ENCODE measurements at places on chromosomes 6 and 20.

GRCh38 chr6:38420207-38420606 is 219.5 kb downstream of the BTBD9 start:
- DNase-seq, result no peak

GRCh38 chr20:5592165-5592564 is 158.0 kb upstream of the SHLD1 start:
- DNase-seq, result no peak

DNA sequence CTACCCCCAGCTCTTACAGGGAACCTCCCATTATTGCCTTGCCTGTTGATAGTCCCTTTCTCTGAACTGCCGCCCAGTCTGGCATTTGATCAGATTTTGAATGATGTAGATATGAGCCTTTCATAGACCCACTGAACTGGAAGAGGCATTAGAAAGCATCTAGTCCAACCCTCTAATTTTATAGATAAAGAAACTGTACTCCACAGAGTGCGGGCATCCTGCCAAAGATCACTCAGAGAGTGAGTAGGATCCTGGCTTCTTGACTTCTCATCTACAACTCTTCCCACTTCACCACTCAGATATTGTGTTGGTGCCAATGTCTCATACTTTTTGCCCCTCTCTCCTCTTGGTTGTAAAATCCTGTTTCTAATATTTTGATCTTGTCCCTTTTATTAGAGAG is 179.2 kb upstream of the BMP2 start:
- no peak for DNase-seq

GRCh38 chr6:56378966-56379585 is 131.7 kb upstream of the COL21A1 start:
- no peak for DNase-seq

- no peak for DNase-seq
Measured at GRCh38 chr20:10474606-10475184, 39.6 kb downstream of the SLX4IP start.

- no peak for DNase-seq
Measured at GRCh38 chr6:47203266-47203937, 106.3 kb downstream of the TNFRSF21 start.

- no peak for DNase-seq
Measured at GRCh38 chr20:37803438-37804307, 99.3 kb upstream of the VSTM2L start.

- no peak for DNase-seq
Measured at GRCh38 chr6:3402310-3403237, 54.3 kb downstream of the SLC22A23 start.

All from stimulated activated CD8-positive, alpha-beta memory T cell treated with anti-CD3 and anti-CD28 coated beads, Interleukin-15, amount 100 ng/mL, for 48 hours (primary cell).